ENCODE measurements at places on chromosomes 16 and 17. TPM values are rescaled to one million over a fixed set of nuclear protein-coding genes. Genes with fewer than 3 reads are reported as not detected.

DNA sequence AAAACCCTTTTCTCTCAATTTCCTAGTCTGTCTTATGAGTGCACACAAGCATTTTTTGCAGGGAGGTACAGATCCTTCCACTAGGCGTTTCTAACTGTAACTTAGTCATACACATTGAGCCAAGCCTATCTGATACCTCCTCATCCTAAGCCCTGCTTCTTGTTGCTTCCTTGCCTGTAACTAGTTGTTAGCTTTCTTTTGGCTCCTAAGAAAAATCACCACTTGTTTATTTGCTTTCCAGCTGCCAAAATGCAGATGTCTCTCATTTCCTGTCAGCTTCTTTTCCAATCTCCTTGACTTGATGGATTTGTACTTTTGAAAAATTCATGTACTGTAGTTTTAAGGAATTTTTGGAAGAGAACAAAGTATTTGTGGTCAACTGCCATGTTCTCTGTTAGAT lies 73.7 kb downstream of the TNRC6C start:
- DNase-seq: no peak

Gene DBNDD1
- total RNA-seq: not detected

GRCh38 chr17:13597723-13598347 lies 3.9 kb downstream of the HS3ST3A1 start:
- peak; percentile 82 for DNase-seq

DNA sequence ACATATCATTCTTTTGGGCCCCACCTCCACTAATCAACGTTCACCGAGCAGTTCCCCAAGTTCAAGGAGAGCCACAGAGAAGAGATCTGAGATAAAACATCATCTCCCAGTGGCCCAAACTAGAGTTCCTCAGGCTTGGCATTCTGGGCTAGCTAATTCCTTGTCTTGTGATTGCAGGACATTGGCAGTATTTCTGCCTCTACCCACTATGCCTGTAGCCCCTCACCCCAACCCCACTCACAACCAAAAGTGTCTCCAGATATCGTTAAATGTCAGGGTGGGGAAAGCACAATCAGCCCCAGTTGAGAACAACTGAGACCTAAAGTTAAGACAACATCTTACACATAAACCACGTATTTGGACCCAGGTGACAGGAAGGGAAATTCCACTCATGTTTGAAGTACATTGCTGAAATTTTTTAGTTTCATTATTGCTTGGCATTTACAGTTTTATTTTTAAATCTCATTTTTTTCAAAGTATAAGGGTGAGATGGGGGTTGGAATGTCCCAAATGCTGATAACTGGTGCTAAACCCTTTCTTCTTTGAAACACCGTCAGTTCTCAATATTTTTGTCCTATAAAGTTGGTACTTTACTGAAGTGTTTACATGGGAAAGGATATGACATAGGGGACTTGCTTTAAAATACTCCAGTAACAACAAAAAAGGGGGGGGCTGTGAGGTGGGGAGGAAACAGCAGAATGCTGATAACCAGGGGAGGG lies 13.6 kb downstream of the ZC3H7A start:
- DNase-seq: peak; percentile 89

Gene ACAP1
- 275 TPM for total RNA-seq

Gene AIPL1
- total RNA-seq: not detected

GRCh38 chr17:15122857-15123256 lies 142.3 kb downstream of the PMP22 start:
- no peak for DNase-seq

Gene TSPAN10
- total RNA-seq: 0.14 TPM

Gene ZC3H7A
- 58.3 TPM for total RNA-seq

- DNase-seq: no peak
Observed at GRCh38 chr16:73355981-73356380, 308.1 kb upstream of the ZFHX3 start.

Gene ITGAX
- total RNA-seq: 45.9 TPM

Data from activated CD4-positive, alpha-beta T cell treated with anti-CD3 and anti-CD28 coated beads, Interleukin-2, amount 10 ng/mL, durations not matched to agents 24 days and 14 days (primary cell).